ENCODE measurements at places on chromosomes 6 and 20.
A peak's percentile ranks its signal among the peaks of the same experiment; 100 is the strongest.

DNA sequence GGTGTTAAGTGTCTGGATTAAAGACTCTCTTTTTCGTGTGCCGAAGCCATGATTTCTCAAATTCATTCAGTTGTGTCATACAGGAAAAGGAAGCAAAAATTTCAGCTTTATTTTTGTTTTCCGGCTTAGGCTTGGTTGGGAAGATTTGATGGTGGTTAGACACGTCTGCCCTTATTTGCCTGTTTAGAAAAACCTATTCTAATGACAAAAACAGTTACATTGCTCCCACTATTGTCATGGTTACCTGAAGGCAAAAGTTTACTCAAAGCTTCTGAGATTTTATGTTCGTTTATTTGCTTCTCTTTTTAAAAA, 982 bp downstream of the DNAJC5 start:
- no peak for DNase-seq

DNA sequence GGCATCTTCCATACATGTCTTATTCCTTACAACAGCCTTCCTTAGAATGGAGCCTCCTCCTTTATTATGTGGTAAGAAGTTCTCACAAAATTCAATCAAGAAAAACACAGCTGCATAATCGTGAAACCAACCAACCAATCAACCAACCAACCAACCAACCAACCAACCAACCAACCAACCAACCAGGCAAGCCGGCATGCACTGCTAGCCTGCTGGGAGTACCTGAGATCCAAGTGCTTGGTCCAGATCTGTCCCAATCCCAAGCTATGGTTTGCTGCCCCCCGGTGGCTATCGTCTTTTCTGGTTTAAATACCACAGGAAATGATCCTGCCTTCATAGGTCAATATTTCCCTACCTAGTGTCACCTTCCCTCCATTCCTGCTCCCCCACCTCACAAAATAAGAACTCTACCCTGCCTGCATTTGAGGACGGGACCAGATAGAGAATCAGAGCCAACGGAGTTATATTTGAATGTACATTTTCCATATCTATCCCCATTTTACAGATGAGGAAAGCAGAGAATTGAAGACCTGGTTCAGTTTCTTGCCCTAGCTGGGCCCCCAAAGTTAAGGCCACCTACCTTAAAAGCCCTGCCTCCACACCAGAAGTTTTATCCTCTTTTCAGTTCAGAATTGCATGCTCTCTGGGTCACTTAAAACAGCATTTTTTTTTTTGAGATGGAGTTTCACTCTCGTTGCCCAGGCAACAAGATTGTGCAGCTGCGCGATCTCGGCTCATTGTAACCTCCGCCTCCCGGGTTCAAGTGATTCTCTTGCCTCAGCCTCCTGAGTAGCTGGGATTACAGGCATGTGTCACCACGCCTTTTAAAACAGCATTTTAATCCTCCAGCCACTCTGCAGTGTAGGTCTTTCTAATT, 27.1 kb downstream of the RAB44 start:
- DNase-seq: peak; percentile 9

- DNase-seq: no peak
Measured at GRCh38 chr6:166439366-166440091, 56.8 kb upstream of the MPC1 start.

- no peak for DNase-seq
Measured at GRCh38 chr20:8974009-8974708, 94.7 kb upstream of the PLCB4 start.

GRCh38 chr6:111973118-111973761, 80.7 kb upstream of the CCN6 start:
- peak; percentile 92 for DNase-seq

GRCh38 chr6:67336014-67336413, 1299.1 kb upstream of the ADGRB3 start:
- no peak for DNase-seq

- DNase-seq: no peak
Measured at GRCh38 chr20:10667560-10668167, 6.1 kb downstream of the JAG1 start.

DNA sequence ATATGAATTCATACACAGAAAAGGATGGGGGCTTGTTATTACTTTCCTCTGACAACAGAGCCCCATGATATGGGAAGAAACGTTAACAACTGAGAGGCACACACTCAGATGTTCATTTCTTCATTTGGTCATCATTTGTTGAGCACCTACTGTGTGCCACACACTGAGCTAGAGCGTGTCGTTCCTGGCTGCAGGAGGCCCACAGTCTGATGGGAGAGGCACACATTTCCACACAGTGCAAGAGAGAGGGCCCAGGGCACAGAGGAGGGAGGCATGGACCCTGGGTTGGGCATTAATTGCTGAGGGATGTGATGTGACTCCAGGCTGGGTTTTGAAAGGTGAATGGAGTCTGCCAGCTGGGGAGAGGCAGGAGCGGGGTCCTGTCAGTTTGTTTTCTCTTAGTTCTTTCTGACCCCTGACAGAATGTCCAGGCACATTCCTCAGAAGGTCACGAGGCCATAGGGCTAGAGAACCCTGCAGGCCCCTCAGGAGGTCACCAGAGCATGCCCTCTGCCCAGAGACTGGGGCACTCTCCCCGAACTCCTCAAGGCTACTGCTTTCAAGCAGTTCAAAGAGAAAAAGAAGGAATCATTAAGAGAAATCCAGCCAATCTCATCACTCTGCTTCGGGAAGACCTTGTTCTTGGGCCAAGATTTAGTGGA, 216.2 kb downstream of the UST start:
- DNase-seq: no peak

DNA sequence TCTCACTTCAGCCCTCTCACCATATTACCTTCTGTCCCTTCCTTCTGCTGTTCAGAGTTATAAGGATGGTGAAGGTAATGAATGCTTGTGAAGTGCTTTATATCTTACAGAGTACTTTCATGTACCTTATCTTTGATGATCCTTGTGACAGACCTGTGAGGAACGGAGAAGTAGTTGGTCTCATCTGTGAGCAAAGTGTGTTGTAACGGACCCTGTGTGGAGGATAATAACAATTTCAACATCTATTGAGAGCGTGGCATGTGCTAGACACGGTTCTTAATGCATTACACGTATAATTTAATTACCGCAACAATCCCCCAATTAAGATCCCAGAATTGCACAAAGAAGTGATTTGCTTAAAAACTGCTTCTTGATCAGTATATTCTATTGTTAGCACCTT, 124.6 kb downstream of the ANKS1A start:
- no peak for DNase-seq

GRCh38 chr6:25883991-25884390, 9.9 kb upstream of the SLC17A3 start:
- DNase-seq: peak; percentile 77

Measured in skeletal muscle cell (primary cell).